Omental fat pad (tissue), 4 donors: ENCODE measurements at places on chromosomes 6 and 20.

DNA sequence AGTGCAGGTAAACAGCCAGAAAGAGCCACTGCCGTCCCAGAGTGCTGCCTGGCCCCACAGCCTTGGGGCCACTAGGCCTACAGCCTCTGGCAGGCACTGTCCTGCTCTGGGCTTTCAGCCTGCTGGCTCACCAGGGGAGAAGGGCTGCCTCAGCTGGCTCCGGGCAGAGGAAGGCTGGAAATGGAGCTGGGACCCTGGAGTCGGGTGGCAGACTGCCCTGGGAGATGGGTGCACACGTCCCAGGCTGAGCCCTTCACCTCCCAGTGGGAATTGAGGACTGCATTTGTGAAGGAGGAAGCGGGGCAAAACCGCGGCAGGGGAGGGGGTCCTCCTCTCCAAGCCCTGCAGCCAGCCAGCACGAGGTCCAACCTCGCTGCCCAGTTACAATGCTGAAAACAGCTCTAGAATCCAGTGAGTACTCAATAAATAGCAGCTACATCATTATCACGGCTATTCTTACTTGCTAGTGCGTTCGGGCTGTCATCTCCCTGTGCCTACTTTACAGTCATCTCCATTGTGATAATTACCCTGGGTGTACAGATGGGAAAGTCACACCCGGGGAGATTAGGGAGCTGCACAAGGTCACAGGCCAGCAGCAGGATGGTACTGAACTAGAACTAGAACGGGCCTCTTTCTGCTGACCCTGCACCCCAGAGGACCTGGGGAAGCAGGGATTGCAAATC lies 13.1 kb downstream of the ACSS1 start:
- no peak for DNase-seq

- no peak for DNase-seq
Measured at GRCh38 chr6:12596731-12597130, 119.8 kb upstream of the PHACTR1 start.

DNA sequence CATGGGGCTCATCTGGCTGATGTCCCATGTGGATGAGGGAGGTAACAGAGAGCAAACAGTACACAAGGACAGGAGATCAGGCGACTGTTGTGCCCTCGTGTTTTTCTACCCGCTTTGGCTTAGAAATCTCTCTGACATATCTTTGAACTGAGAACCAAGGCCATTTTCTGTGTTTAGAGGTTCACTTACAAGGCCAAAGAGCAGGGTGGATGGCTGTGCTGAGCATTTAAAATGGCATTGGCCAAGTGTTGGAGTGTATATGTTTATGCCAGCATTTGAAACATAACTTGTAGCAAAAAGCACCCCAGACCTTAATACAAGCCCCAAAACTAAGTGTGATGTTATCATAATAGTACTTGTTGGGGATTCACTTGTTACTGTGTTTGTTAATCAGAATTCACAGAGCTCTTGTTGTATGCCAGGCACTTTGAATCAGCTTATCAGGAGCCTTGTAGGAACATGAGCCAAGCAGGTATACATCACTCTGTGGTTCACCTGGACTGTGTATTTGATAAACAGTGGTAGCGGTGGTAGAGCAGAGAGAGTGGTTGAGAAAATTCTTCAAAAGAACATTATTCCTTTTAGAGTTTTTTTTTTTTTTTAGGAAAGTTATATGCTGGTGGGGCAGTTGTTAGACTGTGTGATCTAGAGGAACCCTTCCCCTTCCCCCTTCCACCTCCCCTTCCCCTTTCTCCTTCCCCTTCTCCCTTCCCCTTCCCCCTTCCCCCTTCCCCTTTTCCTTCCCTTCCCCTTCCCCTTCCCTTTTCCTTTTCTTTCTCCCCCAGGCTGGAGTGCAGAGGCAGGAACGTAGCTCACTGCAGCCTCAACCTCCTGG lies 71.3 kb downstream of the ATRN start:
- no peak for DNase-seq

GRCh38 chr6:163826629-163827028 lies 412.1 kb downstream of the QKI start:
- no peak for DNase-seq

DNA sequence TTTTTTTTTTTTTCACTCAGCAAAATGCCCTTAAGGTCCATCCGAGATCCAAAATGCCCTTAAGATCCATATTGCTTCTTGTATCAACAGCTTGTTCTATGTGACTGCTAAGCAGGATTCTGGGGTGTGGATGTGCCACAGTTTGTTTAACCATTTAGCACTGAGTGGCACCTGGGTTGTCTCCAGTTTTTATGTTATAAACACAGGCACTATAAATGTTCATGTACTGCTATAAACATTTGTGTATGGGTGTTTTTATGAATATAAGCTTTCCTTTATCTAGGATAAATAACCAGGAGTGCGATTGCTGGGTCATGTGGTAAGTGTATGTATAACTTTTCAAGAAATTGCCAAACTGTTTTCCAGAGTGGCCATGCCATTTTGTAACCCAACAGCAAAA lies 386.0 kb downstream of the RNGTT start:
- DNase-seq, result no peak

GRCh38 chr6:35586542-35586941 lies 73.8 kb upstream of the TULP1 start:
- DNase-seq, result no peak

- no peak for DNase-seq
Measured at GRCh38 chr6:118844915-118845314, 49.0 kb upstream of the ASF1A start.

GRCh38 chr6:105746509-105746908 lies 339.6 kb upstream of the PRDM1 start:
- DNase-seq, result no peak

DNA sequence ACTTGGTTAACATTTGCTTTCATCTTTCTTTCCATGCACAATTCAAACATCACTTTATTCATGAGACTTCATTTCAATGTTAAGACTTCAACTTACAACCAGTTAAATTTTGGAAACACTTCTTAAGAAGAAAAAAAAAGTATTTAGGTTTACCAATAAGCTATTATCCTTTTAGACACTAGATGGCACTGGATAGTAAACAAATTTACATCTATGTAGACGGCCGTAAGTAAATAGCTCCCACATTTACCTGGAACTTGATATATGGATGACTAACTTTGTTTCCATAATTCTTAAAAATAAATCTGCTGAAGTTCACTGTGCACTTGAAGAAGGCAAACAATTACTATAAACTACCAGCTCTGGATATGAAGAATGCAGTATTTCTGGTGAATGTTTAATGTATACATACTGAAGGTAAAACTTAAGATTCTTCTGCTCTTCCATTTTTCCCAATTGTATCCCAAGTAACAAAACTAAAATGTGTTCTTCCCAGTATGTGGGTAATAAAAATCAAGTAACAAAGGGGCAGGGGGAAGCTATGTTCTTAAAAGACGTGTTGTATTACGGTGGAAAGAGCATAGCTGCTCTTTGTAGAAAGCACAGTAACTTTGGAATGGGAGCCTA lies 130.6 kb upstream of the C6orf118 start:
- no peak for DNase-seq

- DNase-seq, result no peak
Measured at GRCh38 chr20:31919410-31920155, 32.3 kb downstream of the PDRG1 start.

GRCh38 chr6:73339340-73339739 lies 14.7 kb downstream of the DPPA5 start:
- no peak for DNase-seq

DNA sequence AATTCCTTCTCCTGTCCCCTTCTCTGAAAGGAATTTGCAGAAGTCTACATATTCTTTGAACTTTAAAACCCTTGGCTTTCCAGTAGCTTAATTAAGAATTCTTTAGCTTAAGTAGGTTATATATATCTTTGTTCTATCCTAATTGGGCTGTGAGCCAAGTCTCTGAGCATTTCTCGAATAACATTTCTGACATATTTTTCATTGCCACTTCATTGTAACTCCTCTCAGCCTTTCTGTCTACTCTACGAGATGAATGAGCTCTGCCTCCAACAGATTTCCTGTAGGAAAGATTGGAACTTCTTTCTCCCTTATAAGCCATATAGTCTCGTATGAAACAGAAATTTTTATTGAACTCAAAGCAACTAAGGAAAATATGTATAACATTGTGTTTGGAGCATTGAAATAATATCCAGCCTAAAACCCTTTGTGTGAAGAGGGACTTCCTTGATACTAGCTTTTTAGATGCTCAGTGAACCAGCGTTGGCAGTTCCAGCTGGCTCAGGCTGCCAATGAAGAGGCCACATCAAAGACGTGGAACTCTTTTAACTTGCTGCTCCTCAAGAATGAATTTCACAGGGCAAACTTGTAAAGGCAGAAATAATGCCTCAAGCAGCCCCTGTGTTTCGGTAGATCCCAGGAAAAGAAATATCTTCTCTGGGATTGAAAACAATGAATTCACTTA lies 87.7 kb upstream of the NOX3 start:
- no peak for DNase-seq

- no peak for DNase-seq
Measured at GRCh38 chr20:59937150-59937549, 3.0 kb downstream of the PPP1R3D start.

DNA sequence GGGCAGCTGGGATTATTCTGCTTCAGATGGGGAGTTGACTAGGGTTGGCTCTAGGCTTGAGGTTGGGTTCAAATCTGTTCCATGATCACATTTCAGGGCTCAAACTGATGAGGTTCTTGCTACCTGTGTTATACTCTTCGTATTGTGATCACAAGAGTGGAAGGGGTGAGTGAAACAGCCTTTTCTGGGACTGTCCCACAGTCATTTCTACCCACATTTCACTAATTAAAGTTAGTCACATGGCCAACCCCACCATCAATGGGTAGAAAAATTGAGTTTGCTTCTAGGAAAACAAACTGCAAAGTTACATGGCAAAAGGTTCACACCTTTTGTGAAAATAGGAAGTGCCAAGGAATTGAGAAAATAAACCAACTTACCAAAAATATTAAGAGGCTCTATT lies 33.5 kb upstream of the BMP2 start:
- DNase-seq, result no peak

- no peak for DNase-seq
Measured at GRCh38 chr6:111480988-111481822, 1.8 kb downstream of the REV3L start.

DNA sequence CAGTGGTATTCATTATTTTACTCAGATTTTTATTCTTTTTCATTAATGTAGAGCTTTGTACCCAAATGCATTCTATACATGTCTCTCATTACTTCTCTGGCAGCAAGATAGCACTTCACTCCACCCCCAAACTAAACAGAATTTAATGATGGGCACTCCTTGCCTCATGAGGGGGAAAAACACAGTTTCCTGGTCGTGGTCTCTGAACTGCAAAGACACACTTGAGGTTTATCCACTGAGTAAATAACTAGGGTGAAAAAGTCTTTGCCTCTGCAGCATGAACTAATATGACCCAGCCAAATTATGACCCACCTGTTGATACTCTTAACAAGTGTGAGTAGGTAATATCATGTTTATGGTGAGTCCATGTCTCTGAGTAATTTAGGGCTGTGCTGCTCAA lies 785.2 kb upstream of the FLRT3 start:
- DNase-seq, result no peak

GRCh38 chr20:35226884-35227681 lies 593 bp downstream of the MMP24 start:
- no peak for DNase-seq

GRCh38 chr20:26163890-26164289 lies 467.2 kb upstream of the ZNF337 start:
- DNase-seq, result no peak

GRCh38 chr20:62236766-62237513 lies 1.4 kb upstream of the OSBPL2 start:
- no peak for DNase-seq

DNA sequence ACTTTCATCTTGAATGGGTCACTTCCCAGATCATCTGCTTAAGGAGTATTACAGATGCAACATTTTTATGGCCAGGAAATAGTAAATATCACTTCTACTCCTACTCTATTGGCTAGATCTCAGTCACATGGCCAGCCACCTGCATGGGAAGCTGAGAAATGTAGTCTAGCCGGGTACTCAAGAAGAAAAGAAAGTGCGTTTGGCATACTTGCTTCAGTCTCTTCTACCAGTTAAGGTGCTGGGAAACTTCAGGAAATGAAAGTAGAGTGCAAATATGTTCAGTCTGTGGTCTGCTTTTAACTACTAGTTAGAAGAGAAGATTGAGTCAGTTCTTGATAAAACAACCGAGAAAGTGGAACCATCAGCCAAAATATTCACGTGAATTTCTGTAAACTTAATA lies 129.2 kb downstream of the PDSS2 start:
- no peak for DNase-seq

DNA sequence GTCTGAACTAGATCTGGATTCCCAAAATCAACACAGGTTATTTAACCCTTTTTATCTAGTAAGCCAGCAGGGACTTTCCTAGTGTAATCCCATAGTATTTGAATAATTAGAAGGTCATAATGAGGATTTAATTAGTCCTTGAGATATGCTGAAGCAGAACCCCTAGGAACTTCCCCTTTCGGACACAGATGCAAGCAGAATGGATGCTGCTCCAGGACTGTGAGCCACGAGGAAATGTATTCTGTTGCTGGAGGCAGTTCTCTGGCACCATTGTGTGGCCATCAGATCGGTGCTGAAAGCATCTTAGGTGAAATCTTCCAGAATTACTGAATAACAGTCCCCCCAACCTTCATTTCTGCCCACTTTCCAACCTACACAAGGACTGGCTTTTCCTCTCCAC lies 206.9 kb downstream of the TMEM242 start:
- no peak for DNase-seq
